ENCODE measurements at places on chromosomes 16 and 17. TPM values are rescaled to one million over a fixed set of nuclear protein-coding genes. Genes with fewer than 3 reads are reported as not detected.

DNA sequence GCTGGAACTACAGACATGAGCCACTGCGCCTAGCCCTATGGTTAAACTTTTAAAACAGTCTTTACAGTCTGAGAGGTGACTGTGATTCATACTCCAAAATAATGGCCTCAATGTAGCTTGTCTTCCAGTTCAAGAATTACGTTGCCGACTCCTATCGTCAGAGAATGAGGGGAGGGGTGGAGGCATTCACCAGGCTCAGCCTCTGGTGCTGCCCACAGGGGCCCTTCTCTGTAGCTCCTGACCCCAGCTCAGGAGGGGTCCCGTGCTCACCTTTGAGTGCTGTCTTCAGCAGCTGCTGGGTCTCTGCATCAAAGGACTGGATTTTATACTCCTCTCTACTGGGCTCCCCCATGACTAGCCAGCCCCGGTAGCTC lies 1.2 kb downstream of the MIF4GD start:
- no peaks in the 10 kb centered on the region for H3K27me3 ChIP-seq
- no peaks in the 10 kb centered on the region for H3K36me3 ChIP-seq
- H3K4me3 ChIP-seq: peak overlapping the region; percentile 86
- peaks cover 73% of the 10 kb centered on the region for H3K4me1 ChIP-seq
- no peak for DNase-seq
- peak overlapping the region; percentile 95 for H3K27ac ChIP-seq

The KRTAP2-3 gene
- 1.2 TPM for total RNA-seq

GRCh38 chr16:19771040-19771439 lies 53.0 kb downstream of the IQCK start:
- H3K4me3 ChIP-seq: no peak overlapping the region
- no peaks in the 10 kb centered on the region for H3K27me3 ChIP-seq
- peaks cover 8% of the 10 kb centered on the region for H3K4me1 ChIP-seq
- H3K36me3 ChIP-seq: no peaks in the 10 kb centered on the region

DNA sequence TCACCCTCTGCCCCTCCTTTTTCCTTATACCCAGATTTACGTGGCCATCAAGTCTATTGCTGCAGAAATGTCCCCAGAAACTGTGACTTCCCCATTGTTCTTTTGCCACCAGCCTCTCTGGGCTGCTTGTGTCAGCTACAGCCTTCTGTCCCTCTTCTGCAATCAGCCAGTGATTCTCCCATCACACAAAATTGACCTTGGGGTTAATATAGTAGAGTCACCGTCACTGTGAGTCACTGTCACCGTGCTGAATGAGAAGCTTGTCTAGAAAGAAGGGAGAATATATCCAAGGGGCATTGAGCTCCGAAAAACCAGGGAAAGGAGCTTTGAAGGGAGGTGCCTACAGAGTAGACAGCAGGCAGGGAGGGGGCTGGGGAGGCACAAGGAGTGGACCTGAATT lies 290.5 kb downstream of the HAPSTR1 start:
- H3K27ac ChIP-seq: no peak overlapping the region
- H3K4me3 ChIP-seq: no peak overlapping the region
- H3K27me3 ChIP-seq: no peaks in the 10 kb centered on the region
- no peaks in the 10 kb centered on the region for H3K36me3 ChIP-seq

DNA sequence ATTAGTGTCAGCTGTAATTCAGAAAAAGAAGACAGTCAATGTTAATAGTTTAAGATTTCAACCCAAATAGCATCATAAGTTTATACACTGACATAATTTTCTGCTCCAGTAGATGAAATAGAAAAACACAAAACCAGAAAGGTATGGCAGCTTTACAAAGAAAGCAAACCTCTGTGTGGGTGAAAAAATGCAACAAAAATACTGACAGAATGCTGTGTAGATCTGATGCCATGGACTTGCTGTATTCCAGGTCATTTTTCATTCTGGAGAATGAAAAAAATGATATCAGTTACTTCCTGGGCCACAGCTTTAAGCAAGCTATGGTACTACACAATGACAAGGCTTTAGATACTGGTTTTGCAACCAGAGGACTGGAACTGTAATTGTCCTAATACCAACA lies 116.0 kb downstream of the MAP2K4 start:
- H3K4me3 ChIP-seq: no peak overlapping the region
- no peak for DNase-seq
- H3K36me3 ChIP-seq: peaks cover 70% of the 10 kb centered on the region
- H3K4me1 ChIP-seq: no peaks in the 10 kb centered on the region

The CCL14 gene
- total RNA-seq: 23.3 TPM

GRCh38 chr17:29032013-29032856 lies 10.7 kb upstream of the PIPOX start:
- no peak overlapping the region for H3K27ac ChIP-seq
- peaks cover 6% of the 10 kb centered on the region for H3K27me3 ChIP-seq
- no peaks in the 10 kb centered on the region for H3K4me1 ChIP-seq
- H3K36me3 ChIP-seq: no peaks in the 10 kb centered on the region

DNA sequence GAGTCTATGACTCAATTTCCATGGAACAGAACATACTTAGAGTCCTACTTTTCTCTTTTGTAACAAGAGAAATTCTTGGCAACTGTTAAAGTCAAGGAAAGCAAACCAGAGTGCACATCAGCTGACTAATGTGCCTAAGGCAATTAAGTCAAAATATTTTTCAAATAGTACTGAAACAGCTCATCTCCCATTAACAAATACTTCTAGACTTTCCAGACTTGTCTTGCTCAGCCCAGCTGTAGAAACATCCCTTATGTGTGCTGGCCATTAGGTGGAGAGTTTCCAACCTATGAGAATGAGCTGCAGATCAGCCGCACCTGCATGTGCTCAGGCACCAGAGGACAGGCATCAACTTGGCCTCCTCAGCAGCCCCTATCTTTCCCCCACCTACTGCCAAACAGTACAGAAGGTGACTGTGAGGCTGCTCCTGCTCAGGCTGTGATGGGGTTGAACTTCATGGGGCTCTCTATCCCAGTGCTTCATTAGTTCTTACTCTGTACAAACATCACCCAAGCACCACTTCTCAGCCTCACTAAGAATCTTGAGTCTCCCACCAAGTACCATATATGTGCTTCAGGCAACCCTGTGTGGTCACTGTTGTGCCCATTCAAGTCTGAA lies 32.2 kb downstream of the TEX2 start:
- H3K27me3 ChIP-seq: no peaks in the 10 kb centered on the region
- no peak overlapping the region for H3K4me3 ChIP-seq
- no peak for DNase-seq
- peaks cover 6% of the 10 kb centered on the region for H3K36me3 ChIP-seq
- H3K27ac ChIP-seq: peak overlapping the region; percentile 82
